CD4-positive, alpha-beta T cell treated with Interferon alpha-2 for 1 hour (primary cell): ENCODE measurements at places on chromosomes 16 and 17.

- no peak for DNase-seq
Measured at GRCh38 chr17:82345151-82345976, 11.8 kb upstream of the SECTM1 start.

DNA sequence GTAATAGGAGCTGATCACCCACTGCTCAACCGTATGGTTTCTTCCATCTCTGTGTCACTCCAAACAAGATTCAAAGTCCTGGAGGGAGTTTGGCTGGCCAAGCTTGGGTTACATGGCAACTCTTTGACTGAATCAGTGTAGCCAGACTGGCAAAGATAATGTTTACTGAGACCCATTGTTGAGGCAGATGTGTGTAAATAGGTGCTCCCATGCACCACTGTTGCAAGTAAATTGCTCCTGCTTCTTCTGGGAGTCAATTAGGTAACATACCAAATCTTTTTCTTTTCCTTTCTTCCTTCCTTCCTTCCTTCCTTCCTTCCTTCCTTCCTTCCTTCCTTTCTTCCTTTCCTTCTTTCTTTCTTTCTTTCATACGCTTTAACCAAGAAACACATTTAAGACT lies 86.3 kb upstream of the DHX40 start:
- no peak for DNase-seq

DNA sequence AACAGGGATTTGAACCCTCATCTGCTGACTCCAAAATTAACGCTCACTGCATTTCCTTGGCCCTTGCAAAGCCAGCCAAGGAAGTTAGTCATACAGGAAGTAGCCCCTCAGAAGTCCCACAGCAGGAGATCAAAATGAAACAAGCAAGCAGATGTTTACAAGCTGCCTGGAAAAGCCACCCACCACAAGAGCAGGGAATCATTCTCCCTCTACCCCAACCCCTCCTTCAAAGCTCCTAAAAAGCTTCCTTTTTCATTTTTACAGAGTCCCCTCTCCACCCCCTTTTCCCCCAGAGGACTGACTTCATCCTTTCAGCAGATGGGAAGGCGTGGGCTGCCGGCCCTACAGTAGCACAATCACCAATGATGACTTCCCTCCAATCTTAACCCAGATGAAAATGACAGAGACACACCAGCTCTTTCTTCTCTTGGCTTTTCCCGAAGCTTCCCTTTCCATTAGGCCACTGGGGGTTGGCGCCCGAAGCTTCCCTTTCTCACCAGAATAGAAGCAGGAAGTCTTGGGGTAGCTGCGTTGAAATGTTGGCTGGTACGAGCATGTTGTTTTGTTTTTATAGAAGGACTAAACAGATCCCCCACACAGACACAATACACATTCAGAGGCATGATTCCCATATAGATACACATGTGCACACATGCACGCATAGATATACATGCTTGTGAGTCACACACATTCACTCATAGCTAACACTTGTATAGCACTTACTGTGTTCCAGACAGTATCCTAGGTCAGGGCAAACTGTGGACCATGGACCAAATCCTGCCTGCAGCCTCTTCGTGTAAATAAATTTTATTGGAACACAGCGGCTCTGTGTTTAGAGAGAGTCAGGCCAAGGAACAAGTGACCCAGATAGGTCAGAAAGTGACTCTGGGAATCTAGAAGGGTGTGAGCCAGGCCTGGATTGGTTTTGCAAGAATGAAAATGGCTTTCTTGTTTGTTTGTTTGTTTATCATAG lies 17.4 kb downstream of the ITPRIPL2 start:
- DNase-seq: no peak

DNA sequence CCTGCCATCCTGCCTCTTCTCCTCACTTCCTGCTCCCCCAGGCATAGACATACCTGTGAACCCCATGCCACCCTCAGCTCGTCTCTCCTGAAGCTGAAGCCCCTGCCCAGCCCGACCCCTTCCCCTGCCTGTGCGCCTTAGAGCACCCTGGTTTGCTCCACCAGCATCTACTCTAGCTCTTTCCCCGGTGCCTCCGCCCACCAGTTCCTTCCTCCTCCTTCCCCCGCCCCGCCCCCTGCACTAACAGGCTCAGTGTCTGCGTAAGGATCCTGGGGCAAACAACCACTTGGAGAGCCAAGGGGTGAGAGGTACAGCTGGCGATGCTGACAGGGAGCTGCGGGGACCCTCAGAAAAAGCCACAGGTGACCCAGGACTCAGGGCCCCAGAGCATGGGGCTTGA lies 1.9 kb downstream of the GPR142 start:
- DNase-seq: peak; percentile 64

GRCh38 chr16:65071433-65072311 lies 50.2 kb downstream of the CDH11 start:
- DNase-seq: no peak

DNA sequence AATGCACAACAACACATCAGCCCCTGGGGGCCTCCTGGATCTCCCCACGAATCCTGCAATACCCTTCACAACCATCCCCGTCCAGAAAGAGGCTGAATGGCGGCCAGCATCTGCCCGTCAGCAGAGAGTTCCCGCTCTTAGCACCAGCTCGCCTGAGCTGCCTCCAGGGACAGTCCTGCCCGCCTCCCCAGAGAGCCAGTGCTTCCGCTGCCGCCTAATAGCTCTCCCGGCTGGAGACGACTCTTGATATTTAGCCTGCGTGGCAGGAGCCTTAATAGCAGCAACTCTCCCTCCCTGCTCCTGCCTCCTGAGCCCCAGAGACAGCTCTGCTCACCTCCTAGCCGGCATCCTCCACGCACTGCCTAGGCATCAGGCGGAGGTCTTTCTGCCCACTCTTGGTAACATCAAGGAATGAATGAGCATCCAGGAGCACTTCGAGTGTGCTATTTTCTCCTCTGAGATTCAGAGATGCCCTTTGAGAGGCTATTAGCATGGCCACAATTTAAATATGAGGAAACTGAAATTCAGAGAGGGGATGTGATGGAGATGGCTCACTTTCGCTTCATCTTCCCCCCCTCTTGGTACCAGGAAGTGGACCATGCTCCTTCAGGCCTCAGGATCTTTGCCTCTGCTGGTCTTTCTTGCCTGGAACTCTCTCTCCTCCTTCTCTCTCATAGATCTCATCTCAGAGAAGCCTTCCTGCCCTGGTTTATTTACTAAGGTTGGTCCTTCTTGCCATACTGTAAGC lies 67.9 kb downstream of the RAI1 start:
- DNase-seq: no peak

DNA sequence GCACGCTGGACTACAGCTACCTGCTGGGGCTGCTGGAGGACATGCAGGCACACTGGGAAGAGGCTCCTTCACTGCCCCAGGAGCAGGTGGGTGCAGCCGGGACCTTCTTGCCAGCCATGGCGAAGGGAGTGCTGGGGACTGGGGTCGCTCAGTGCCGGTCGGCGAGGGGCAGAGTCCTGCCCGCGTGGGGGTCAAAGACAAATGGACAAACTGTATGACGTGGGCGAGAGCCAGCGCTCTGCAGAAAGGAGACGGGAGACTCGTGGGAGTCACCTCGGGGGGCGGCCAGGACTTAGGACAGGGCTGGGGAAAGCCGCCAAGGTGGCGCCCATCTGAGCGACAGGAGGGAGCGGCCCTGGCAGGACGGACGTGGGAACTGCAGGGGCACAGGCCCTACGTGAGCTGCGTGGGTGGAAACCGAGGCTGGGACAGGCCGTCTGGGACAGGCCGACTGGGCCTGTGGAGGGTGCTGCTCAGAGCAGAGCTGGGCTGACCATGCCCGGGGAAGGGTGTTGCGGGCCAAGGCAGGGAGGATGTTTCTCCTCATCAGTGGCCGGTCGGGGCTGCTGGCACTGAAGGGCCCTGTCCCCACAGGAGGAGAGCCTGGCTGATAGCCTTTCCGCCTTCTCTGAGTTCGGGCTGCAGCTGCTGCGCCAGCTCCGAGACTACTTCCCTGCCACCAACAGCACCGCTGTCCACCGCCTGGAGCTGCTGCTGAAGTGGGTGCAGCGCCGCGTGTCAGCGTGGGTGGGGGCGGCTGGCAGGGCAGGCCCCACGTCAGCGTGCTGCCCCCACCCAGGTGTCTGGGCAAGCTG lies 8.0 kb downstream of the TSR3 start:
- no peak for DNase-seq

DNA sequence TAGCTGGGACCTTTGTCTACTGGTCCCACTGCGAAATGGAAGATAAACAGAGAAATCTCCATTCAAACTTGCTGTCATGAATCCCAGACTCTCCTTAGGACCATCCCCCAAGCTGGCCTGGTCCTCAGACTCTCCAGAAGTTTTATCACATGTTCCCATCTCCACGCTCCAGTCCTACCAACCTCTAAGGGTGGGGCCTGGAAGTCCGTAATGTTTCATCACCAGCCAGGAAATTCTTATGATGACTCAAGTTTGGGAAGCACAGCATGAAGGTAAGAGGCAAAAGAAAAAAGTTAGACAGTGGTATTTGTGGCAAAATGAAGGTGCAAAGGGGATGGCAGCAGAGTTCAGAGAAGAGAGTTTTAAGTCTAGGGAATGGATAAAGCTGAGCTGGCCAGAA lies 52.7 kb downstream of the ZNF18 start:
- DNase-seq: no peak

GRCh38 chr17:562174-562573 lies 152.5 kb downstream of the VPS53 start:
- no peak for DNase-seq

- DNase-seq: no peak
Measured at GRCh38 chr16:47008612-47009011, 35.1 kb upstream of the DNAJA2 start.

DNA sequence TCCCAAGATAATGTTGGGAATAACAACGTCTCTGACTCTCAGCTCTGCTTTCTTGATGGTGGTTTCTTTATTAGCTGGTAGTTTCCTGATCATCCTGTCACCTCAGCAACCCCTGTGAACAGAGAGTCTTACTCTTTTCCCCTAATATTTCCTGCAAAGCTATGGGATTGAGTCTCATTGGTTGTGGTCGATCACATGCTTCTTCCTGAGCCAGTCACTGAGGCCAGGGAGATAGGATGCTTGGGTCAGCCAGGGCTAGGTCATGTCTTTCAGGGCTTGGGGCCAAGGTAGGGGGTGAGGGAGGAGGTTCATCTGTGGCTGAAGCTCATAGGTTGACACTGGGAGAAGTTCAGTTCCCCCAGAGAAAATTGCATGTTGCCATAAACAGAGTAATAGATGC lies 114.3 kb downstream of the ABCC1 start:
- no peak for DNase-seq

DNA sequence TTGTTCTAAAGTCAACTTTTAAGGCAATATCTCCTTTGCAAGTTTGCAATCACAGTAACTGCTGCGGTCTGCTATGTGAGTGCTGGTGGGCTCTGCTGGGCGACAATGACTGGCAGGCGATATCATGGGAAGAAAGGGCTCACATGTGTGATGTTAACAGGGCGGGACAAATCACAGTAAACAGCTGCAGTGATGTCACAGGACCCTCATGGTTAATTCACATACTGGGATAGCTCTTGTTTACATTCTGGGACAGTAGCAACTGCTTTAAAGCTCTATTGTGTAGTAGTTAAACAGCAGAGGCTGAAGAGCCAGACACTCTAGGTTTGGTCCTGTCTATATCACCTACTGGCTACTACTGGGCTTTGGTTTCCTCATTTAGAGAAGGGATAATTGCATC lies 257.2 kb upstream of the ASIC2 start:
- no peak for DNase-seq

- no peak for DNase-seq
Measured at GRCh38 chr16:56311208-56312027, 113.9 kb downstream of the AMFR start.

DNA sequence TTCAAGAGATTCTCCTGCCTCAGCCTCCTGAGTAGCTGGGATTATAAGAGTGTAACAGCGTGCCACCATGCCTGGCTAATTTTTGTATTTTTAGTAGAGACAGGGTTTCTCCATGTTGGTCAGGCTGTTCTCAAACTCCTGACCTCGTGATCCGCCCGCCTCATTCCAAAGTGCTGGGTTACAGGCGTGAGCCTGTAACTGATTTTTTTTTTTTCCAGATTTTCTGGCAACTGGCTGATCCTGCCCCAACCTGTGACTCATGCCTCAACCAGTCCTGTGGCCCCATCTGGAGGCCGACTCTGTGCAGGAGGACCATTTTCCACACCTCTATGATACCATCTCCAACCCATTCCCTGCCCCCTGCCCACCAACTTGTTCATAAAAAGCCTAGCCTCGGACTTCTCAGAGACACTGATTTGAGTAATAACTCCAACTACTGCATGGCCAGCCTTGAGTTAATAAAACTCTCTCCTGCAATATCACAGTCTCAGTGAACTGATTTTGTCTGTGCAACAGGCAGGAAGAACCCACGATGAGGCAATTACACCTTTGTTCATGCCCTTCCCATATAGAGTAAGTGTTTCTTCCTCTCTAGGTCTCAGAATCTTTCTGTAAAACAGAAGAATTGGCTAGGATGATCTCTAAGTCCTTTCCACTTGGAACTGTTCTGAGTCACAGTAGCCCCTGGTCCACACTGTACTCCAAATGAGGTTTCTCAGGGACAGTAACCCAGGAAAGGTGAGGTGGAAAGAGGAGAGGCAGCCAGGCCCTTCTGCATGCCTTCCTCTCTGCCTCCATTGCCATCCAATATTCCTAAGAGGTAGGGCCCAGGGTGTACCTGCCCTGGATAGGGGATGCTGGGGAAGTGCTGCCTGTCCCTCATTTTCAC lies 8.8 kb upstream of the CNOT1 start:
- no peak for DNase-seq

DNA sequence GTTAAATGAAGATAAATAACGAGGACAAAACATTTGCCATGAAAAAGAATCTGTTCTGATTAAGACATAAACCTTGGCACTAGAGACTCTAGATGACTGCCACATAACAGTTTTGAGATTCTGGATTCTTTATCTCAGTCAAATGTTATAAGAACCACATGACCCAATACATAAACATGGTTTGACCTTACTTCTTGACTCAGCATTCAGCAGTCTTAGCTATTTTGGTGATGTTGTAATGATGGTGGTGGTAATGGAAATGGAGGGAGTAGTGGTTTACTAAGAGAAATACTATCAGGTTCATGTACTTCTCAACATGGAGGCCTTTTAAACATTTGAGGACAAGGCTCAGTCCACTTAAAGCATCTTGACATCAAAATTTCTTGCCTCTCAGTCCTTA lies 925.4 kb downstream of the CDH11 start:
- DNase-seq: no peak

DNA sequence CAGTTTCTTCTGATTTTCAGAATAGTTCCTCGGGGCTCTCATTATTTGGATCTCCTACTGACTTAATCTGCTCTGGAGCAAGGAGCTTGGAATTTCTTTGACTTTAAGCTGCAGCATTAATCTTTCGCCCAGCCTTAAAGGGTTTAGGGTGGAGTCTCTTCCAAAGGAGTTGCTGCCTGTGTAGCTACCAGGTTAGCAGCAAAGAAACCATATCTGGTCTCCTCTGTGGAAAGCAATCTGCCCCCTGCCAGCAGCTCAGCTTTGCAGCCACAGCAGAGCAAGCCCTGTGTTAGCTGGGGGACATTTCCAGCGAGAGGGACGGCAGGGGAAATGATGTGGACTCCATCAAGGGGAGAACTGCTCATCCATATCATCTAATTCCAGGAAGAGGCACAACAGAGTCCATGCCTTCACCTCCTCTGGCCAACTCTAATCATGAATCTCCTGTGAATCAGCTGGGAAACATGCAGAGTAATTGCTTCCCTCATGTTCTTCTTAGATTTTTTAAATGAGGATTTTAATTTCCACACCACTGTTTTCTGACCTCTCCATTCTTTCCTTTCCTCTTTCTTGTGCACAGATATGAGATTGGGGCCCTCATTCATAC lies 827.6 kb upstream of the CA10 start:
- DNase-seq: no peak

GRCh38 chr16:68907781-68908181 lies 64.5 kb downstream of the TANGO6 start:
- DNase-seq: no peak

- DNase-seq: no peak
Measured at GRCh38 chr17:49327835-49328784, 33.9 kb downstream of the ZNF652 start.

- DNase-seq: no peak
Measured at GRCh38 chr17:44105941-44106340, 17.5 kb downstream of the HDAC5 start.
